Stimulated activated CD4-positive, alpha-beta T cell treated with anti-CD3 and anti-CD28 coated beads, Interleukin-4, amount 100 ng/mL, for 1 hour (primary cell): ENCODE measurements at places on chromosomes 2 and 18.

GRCh38 chr2:3683748-3684454 is 19.5 kb upstream of the DCDC2C start:
- DNase-seq: no peak

GRCh38 chr2:207112785-207113184 is 53.0 kb downstream of the KLF7 start:
- DNase-seq: no peak

DNA sequence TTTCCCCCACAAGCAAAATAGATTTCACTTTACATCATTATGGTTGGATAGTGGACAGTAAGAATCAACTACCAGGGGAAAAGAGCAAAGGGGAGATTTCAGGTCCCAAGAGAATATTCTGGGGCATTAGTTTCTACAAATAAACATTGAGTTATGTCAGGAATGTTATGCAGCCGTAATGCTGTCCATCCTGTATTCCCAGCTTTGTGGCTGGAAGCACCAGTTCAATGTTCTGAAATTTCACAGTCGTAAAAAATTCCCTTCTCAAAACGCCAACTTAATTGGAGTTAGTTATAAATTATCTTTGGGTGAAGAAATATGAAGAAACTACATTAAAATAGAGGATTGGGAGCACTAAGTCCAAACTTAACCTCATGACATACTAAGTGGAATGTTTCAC is 141.5 kb upstream of the FIGN start:
- DNase-seq: no peak

DNA sequence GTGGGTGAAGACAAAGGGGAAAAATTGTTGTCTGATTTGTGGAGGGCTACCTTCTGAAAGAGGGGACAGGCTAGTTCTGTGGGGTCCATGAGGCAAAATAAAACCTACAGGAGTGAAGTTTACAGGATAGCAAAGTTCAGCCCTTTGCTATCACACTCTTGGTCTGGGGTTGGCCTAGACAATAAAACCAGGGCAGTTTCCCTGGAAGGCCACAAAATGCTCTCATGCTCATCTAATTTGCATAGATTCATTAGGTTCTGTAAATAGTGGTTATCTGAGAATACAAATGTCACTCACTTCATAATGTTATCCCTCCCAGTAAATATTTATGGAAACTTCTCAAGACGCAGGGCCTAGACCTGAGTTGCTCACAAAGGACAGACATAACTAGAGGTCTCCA is 63.6 kb downstream of the INSIG2 start:
- no peak for DNase-seq

DNA sequence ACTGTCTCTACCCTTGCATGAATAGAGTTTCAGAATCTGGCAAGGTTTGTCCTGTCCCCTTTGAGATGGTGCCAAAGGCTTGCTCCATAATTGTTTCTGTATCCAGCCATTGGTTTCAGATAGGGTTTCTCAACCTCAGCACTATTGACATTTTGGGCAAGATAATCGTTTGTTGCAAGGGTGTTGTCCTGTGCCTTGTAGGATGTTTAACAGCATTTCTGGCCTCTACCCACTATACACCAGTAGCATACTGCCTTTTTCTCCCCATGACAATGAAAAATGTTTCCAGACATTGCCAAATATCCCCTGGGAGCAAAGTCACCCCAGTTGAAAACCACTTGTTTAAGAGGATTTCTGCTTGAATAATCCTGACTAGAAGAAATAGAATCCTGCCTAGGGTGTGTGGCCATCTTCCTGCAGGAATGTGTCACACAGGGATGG is 126.8 kb downstream of the CDC42EP3 start:
- no peak for DNase-seq

DNA sequence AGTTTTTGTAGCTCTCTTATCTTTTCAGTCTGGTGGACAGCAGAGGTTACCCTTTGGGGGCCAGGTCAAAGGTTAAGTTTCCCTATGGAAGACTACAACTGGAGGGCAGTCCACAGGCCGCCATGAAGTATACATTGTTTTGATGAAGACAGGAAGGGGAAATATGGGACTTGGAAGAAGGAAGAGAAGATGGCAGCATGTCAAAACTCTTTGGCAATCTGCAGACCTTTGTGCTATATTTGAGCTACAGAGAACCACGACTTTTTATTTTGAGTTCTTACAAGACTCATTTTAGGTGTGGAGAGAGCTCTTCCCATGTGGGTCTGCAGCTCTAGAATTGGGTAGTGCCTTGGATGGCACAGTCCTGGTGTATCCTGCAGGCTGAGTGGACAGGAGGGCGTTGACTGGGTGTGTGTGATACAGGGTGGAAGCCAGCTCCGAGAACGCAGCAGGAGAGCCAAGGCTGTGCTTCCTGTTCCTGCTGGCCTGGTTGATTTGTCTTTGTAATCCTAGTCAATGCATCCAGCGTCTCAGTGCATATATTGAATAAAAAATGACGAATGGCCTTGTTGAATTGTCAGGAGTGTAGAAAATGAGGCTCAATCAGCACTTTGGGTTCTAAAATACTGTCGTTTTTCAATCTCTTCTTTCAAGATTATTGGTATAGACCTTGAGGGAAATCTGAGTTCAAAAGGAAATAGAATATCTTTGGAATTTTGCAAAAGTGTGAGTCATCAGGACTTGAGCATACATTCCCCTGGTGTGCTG is 11.5 kb downstream of the ITGA6 start:
- DNase-seq: no peak

GRCh38 chr2:215920244-215921100 is 92.9 kb downstream of the MREG start:
- DNase-seq: peak; percentile 48

- DNase-seq: no peak
These were observed 127.6 kb downstream of the NCOA1 start for GRCh38 chr2:24618680-24619079.

GRCh38 chr2:175205523-175205922 is 24.0 kb upstream of the ATP5MC3 start:
- DNase-seq: no peak

GRCh38 chr18:25516121-25516520 is 164.2 kb upstream of the ZNF521 start:
- no peak for DNase-seq

DNA sequence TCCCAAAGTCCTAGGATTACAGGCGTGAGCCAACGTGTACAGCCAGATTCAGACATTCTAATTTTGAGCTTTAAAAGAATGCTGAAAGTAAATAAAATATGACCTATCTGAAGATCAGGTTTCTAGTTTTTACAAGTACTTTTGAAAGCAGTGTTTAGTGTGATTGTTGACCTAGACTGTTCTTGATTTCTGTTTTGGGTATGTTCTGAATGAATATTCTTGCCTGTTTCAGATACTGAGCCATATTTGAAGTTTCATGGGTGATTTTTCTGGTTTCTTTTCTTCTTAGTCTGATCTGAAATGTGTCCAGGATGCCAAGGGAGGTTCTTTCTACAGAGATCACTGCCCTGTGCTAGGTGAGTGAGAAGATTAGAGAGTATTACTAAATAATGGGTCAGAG is 37.2 kb downstream of the MIB1 start:
- DNase-seq: no peak

GRCh38 chr2:195438692-195439091 is 218.3 kb upstream of the SLC39A10 start:
- no peak for DNase-seq

DNA sequence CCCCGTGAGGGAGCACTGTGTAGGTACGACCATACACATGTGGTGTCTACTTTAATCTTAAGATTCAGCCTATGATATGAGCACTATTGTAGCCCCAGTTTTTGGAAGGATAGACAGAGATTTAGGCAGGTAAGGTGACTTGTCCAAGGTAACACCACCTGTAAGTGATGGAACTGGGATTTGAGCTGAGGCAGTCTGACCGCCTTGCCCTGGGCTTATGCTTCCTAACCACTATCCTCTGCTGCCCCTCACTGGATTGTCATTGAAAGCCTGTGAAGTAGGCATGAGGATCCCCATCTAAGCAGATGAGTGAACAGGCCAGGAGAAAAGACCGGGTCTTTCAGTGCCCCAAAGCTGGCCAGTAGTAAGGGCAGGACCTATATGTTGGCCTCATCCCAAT is 343.8 kb downstream of the CYRIA start:
- no peak for DNase-seq

GRCh38 chr2:159002462-159003111 is 34.1 kb downstream of the TANC1 start:
- DNase-seq: no peak

GRCh38 chr2:233361297-233361696 is 7.0 kb downstream of the DGKD start:
- no peak for DNase-seq

- DNase-seq: no peak
These were observed 683 bp upstream of the TBC1D8 start for GRCh38 chr2:101151859-101152271.

DNA sequence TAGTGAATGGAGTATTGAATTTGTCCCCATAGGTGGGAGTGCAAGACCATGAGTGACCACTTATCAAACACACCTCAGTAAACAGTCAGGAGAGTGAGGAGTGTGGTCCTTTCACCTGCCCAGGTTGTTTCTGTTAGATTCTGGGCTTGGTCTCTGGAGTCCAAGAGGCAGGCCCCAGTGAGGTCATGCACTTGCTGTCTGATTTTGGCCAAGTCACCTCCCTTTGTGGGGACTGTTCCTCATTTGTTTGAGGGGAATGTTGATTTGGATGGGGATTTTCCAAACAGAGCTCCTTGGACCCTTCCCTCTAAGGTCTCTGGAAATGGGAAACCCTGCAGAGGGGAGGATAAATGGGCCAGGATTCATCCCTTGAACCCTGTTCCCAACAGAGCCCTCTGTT is 7.3 kb downstream of the IL1RN start:
- DNase-seq: no peak

GRCh38 chr2:8009010-8009597 is 672.8 kb upstream of the ID2 start:
- DNase-seq: no peak

DNA sequence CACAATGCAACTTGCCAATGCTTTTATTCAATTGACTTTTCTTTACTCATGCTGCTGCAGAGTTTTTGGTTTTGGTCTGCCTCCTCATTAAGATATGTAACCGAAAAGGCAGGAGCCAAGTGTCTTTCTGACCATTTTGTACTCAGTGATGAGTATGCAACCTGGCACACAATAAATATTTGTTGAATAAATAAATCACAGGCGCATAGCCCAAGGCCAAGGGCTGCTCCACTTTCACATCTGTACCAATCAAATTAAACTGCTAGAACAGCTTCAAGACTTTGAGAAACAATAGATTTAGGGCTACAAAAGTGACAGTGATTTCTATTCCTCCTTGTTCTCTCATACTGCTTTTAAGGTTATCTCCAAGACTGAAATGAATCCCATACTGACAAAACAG is 828.2 kb downstream of the RNF144A start:
- DNase-seq: no peak

GRCh38 chr2:18976168-18976961 is 382.1 kb downstream of the OSR1 start:
- DNase-seq: no peak

DNA sequence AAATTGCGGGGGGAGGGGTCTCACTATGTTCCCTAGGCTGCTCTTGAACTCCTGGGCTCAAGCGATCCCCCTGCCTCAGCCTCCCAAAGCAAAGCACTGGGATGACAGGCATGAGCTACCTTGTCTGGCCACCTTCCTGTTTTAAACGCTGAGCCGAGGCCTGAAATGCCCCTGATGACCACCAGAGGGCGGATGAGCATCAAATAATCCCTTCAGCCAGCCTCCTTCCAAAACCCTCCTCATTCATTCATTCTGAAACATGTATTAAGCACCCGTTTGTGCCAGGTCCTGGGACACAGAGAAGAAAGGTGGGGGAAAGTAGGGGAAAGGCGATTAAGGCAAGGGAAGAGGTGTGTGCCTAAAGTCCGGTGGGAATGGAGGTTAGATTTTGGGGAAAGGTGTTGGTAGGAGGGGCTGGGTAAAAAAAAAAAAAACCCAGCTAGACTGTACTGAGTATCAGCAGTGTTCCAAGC is 30.7 kb upstream of the PTMA start:
- peak; percentile 79 for DNase-seq

DNA sequence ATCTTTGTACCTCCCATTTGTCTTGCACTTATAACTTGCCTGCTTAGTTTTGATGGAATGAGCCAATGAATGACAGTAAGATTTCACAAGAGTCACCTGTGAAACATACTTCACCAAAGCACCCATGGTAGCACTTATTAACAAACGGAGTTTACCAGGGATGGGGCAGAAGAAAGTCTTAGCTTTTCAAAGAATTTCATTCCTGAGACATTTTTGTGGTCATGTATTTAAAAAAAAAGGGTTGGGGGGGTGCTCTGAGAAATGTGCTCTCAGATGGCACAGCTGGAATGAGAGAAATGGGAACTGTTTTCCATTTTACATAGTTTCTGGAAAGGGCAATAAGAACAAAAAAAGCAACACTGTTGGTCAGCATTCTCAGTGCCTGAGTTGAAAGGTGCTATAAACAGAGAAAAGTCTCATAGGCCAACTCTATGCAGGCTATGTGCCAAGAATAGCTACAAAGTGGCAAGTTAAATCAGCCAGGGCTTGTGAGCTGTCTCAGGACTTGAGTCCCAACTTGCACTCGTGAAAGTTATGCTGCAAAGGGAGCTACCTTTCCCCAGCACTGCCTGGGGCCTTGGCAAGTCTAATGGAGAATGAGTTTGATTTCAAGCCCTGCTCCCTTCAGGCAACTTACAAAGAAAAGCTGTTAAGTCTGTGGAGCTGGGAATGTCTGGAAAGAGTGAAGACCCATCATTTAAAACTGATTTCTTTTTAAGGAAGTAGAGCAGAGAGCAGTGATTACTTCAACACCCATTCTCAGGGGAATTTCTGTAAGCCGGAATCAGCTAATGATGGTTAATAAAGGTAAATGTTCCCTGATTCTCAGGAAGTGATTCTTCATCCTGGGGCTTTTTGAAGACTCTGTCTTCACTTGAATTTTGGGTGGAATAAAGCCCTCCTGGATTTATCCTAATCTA is 170.6 kb downstream of the SLC8A1 start:
- no peak for DNase-seq

DNA sequence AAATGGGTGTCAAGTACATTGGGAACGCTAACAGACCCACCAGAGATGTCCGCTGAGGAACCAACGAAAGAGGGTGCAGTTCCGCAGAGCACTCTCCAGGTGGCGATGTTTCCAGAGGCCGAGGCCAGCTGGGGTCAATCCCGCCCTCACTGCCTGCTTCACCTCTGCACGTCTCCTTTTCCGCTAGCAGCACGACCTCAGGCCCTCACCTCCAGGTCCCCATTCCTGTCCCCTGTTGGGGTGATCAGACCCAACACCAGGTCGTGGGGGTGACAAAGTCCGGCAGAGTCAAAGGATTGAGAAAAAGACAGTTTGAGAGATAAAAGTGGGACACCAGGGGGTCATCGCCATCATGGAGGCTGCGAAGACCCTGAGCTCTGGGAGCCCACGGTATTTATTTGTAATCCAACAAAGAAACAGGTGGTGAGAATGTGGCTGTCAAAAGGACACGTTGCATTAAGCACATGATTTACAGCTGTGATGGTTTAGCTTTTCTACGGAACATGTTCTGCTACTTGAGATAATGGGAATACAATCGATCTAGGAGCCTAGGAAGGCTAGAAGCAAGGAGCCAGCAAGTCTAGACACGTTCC is 27.3 kb downstream of the ZAP70 start:
- peak; percentile 39 for DNase-seq

- DNase-seq: no peak
These were observed 110.6 kb upstream of the PXDN start for GRCh38 chr2:1854729-1855547.
